Frontal cortex (tissue), 4 donors: ENCODE measurements at places on chromosomes 4 and X. TPM values are rescaled to one million over a fixed set of nuclear protein-coding genes. Genes with fewer than 3 reads are reported as not detected.
A peak's percentile ranks its signal among the peaks of the same experiment; 100 is the strongest.

CSN1S1 gene
- total RNA-seq = 0.41 TPM

CTAG2 gene
- not detected for total RNA-seq

TNMD gene
- not detected for total RNA-seq

ZNF275 gene
- total RNA-seq = 5.7 TPM

SMIM31 gene
- not detected for total RNA-seq

G3BP2 gene
- total RNA-seq = 472 TPM

PGAM4 gene
- not detected for total RNA-seq

THOC2 gene
- total RNA-seq = 80.7 TPM

SCML2 gene
- 13.9 TPM for total RNA-seq

TRAM1L1 gene
- 28.9 TPM for total RNA-seq

PAGE2B gene
- total RNA-seq = not detected

PLXNB3 gene
- total RNA-seq = 0.82 TPM

RAB39B gene
- total RNA-seq = 30.6 TPM

ASB9 gene
- total RNA-seq = 0.82 TPM

GRCh38 chrX:57977992-57978391 lies 67.7 kb upstream of the ZXDA start:
- DNase-seq = no peak

DNA sequence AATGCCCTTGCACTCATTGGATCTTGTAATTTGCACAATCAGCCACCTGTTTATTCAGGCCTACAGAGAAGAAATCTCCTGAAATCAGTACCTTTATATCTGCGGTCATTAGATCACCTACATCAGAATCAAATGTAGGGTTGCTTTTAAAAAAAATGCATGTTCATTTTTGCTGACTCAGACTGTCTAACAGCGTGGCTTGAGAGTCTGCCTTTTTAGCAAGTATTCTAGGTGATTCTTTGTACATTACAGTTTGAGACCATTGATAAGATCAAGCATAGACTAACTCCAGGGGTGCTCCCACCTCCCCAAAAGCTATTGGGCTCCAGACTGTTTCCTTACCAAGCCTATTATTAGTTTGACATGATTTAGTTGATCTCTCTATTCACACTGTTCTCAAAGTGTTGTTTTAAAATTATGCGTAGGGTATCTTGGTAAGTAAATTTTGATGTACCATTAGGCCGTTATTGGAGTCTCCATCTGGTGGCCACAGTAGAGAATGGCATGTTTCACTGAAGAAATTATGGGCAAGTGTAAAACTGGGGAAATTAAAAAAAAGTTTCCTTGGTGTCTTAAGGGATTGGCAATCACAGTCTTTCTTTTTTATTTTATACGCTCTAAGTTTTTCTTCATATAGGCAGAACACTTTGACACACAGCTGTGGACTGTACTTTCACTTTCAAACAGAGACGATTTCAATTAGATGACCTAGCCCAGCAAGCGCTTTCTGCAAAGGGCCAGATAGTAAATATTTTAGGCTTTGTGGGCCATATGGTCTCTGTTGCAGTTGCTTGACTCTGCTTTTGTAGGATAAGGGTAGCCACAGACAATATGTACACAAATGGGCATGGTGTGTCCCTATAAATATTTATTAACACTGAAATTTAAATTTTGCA lies 33.7 kb upstream of the MSL3 start:
- DNase-seq = no peak

DNA sequence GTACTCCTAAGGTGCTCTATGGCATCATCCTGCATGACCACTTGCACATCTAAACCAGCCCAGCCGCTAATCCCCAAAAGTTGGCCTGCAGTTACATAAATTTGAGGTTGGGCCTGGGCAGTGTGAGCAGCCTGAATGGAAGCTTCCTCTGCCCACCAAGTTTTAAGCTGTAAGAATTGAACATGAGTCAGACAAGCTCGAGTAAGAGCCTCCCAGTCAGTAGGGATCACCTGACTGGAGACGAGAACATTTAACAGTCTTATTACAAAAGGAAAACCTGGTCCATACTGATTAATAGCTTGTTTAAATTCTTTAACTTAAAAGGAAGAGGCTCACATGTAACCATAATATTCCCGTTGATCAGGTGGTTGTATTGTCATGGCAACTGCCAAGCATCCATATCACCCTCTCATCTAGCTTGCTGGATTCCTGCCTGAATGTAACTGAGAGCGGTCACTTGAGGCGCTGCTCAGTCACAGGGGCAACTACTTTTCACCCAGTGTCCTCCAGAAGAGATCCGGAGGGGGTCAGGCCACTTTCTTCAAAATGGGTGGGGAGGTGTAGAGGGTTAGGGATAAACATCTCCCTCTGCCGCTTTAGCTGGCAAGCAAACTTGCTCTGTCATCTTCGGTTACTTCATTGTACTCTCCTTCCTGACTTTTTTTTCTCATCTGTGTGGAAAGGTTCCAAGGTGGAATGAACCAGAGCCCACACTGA lies 56.6 kb upstream of the WDR1 start:
- DNase-seq = no peak

- no peak for DNase-seq
These were observed 212.0 kb upstream of the ARSJ start for GRCh38 chr4:114191496-114191895.

DNA sequence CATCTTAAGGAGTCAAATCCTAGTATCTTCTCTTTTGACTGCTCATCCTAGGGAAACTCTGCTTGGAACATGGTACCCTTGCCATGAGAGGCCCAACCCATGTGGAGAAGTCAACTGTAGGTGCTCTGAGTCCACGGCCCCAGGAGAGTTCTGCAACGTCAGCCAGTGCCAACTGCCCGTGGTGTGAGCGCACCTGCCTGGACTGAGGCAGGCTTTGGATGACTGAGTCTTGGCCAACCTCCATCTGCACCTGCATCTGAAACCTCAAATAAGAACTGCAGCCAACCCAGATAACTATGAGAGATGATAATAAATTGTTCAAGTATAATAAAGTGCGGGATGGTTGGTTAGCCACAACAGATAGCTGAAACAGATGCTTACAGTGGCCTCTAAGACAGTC lies 772.0 kb downstream of the TRIML1 start:
- DNase-seq = no peak

- DNase-seq = no peak
These were observed 214.4 kb upstream of the KLF3 start for GRCh38 chr4:38449506-38450174.

DNA sequence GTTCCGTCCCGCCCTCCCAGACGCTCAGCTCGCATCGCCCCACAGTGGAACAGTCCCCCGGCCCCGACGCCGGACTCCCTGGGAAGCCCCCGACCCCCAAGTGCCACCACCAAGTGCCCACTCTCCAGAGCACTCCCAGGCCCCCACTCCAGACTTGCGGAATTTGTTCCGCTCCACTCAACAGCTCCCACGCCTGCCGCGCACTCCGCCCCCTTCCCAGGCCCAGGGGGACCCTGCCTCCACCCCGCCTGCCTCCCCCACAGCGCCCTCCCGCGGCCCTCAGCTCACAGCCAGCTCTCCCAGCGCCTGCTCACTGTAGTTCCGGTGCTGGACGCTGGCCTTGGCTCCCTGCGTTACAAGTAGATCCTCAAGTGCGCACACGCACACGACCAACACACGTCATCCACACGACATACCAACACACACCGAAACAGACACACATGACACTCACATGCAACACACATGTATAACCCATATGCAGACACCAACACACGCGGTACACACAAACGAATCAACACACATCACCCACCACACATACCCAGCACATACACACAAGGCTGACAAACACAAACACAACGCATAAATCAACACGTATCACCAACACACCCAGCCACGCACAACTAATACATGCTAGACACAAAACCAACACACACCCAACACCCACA lies 8.0 kb downstream of the MSX1 start:
- DNase-seq = peak; percentile 25

- DNase-seq = no peak
These were observed 7.2 kb downstream of the GTPBP6 start for GRCh38 chrX:311156-312129.

DNA sequence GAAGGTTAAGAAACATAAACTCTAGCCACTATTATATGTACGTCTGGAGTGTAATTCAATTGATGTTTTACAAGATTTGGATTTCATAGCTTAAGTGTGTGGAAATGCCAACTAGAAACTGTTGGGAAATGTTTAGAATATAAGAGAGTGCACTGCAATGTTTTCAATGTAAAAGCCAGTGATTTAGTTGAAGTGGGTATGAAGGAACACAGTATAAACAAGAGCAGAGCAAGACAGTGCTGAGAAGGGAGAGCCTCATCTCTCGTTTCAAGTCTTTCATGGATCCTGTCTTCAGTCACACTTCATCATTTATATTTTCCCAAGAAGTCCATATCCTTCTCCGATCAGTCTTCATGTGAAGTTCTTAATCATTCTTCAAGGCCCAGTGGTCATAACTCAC lies 163.9 kb upstream of the ETNPPL start:
- DNase-seq = no peak

- no peak for DNase-seq
These were observed 57.8 kb downstream of the KIAA0232 start for GRCh38 chr4:6840062-6840976.

DNA sequence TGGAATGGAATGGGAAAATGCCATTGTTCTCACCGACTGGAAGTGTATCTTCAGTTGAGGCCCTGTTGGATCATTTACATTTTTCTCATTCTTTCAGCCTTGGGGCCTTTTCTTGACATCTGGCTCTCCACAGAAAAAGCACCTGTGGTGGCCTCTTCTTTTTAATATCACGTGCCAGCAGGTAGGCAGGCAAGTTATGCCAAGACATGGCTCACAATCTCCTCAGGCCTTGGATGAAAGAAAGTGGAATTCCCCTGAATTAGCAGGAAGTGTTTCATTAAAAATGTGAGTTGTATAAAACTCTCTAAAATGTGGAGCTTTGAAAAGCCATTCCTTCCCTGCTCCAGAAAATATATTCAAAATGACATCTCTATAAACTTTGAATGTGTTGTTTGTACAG lies 122.1 kb downstream of the FRAS1 start:
- no peak for DNase-seq

GRCh38 chr4:16498978-16499377 lies 272.7 kb upstream of the TAPT1 start:
- DNase-seq = no peak

DNA sequence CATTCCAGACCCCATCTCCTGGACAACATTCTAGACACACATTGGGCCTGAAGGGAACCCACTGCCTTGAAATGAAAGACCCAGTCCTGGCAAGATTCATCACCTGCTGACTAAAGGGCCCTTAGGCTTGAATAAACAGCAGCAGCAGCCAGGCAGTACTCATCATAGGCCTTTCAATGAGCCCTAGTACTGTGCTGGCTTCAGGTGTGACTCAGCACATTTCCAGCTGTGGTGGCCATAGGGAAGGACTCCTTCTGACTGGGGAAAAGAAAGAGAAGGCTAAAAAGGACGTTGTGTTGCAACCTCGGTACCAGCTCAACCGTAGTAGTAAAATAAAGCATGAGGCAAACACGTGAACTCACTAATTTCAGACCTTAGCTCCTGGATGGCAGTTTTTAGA lies 344.0 kb downstream of the ACTRT1 start:
- DNase-seq = no peak

DNA sequence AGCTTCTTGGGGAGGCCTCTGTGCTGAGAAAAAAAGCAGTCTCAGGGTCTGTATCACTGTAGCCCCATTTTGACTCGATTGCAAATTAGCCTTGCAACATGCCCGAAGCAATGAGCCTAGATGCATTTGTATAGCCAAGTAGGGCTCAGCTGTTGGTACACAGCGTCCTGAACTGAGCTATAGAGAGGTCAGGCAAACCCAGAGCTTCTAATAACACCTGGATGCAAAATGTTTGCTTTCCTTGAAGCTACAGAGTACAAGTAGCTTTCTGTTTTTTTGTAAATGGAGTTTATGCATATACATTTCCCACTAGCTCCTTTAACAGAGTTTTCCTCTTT lies 87.8 kb downstream of the PLAC1 start:
- no peak for DNase-seq

- DNase-seq = peak; percentile 3
These were observed 113.4 kb downstream of the SCLT1 start for GRCh38 chr4:128979934-128980333.

DNA sequence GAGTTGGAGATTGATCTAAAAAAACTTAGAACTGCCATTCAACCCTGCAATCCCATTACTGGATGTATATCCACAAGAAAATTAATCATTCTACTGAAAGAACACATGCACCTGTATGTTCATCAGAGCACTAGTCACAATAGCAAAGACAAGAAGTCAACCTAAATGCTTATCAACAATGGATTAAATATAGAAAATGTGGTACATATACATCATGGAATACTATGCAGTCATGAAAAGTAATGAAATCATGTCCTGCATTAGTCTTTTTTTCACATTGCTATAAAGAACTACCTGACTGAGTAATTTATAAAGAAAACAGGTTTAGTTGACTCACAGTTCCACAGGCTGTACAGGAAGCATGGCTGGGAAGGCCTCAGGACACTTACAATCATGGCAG lies 850.5 kb downstream of the TECRL start:
- no peak for DNase-seq

DNA sequence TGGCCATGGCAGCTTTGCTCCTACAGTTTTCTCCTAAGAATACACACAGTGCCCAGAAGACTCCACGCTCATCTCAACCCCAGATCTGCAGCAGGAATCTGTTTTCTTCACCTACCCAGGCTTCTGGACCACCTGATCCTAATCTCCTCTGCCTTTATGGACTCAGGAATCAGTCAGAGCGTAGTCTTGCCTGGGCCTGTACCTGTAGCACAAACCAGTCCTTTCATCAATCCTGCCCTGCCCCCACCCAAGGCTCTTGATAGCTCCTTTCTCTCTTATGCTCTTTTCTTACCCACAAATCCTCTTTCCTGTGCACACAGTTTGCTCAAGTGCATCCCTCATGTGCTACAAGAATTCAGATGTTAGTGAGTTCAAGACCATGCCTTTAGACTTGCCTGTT lies 89.7 kb downstream of the ZNF718 start:
- no peak for DNase-seq

GRCh38 chr4:186104114-186104889 lies at the start of gene FAM149A:
TSS of gene FAM149A (plus strand) at chr4:186104704.
- no peak for DNase-seq

DNA sequence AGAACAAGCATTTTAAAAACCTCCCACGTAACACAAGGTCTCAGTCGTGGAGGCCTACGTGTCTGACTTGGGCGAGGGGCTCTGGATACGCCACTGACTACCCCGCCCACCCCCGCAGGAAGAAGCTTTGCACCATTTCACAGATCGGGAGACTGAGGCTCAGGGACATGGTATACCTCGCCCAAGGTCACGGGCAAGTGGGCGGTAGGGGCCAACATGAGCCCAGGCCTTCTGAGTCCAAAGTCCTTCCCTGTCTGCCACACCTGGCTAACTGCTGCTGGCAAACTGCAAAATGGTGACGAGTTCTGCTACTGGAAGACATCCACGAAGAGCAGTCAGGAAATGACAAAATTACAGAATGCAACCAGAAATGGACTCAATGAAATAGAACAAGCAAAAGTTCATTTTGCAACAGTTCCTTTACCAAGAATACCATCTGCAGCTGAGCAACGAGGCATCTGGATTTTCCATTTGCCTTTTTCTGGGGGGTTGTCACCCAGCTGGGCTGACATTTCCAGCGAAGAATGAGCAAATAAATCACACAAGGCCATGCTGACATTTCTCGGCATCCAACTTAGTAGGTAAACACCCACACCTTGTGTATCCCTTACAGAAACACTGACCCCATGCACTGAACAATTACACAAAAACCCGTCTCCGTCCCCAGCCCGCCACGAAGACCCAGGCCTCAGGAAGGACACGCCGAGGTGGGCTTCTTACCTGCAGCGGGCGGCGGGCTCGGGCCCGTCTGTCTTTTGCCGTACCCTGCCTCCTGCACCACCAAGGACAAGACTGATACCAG lies 70.2 kb upstream of the AFAP1 start:
- DNase-seq = no peak

- no peak for DNase-seq
These were observed 185.6 kb downstream of the RAP1GDS1 start for GRCh38 chr4:98446499-98447375.

- DNase-seq = no peak
These were observed 118.0 kb downstream of the MANBA start for GRCh38 chr4:102642631-102643298.
